ENCODE measurements at places on chromosomes 1 and 21.

- no peak for DNase-seq
Measured at GRCh38 chr1:209062863-209063262, 520.7 kb upstream of the CAMK1G start.

GRCh38 chr1:168979276-168979675 is 127.2 kb upstream of the ATP1B1 start:
- DNase-seq = no peak

- no peak for DNase-seq
Measured at GRCh38 chr21:44049606-44050005, 37.5 kb downstream of the TRAPPC10 start.

DNA sequence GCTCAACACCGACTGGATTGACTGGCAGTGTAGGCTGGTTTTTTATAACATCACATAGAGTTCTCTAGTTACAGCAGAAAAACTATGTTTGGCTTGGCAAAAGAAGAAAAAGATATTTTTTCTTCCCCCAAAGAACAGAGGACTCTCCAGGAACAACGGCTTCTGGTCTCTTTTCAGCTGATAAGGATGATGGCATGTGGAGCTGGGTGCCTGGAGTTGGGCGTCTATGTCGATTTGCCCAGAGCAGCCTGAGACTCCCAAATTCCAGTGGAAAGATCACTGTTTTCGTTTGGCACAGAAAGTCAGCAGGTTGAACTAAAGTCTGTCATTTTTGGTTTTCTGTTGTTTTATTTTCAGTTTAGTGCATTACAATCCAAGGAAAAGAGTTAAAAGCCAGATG is 91.1 kb downstream of the SMYD2 start:
- no peak for DNase-seq

GRCh38 chr1:159977364-159978106 is 23.5 kb upstream of the SLAMF9 start:
- DNase-seq = peak; percentile 27

DNA sequence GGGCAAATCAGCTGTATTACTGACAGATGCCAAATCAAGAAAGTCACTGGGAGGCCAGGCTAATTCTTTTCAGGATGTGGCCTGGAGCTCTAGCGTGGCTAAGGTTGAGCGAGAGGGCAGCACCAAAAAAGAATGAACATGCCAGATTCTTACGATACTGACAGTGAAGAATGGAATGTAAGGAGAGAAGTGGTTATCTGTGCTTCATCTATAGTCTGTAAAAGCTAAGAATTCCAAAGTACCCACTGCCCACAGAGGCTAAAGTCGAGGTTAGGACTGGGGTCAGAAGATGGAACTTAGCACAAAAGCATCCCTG is 32.7 kb downstream of the TFAP2E start:
- DNase-seq = peak; percentile 65

GRCh38 chr1:9207715-9208114 is 26.9 kb upstream of the H6PD start:
- DNase-seq = no peak

DNA sequence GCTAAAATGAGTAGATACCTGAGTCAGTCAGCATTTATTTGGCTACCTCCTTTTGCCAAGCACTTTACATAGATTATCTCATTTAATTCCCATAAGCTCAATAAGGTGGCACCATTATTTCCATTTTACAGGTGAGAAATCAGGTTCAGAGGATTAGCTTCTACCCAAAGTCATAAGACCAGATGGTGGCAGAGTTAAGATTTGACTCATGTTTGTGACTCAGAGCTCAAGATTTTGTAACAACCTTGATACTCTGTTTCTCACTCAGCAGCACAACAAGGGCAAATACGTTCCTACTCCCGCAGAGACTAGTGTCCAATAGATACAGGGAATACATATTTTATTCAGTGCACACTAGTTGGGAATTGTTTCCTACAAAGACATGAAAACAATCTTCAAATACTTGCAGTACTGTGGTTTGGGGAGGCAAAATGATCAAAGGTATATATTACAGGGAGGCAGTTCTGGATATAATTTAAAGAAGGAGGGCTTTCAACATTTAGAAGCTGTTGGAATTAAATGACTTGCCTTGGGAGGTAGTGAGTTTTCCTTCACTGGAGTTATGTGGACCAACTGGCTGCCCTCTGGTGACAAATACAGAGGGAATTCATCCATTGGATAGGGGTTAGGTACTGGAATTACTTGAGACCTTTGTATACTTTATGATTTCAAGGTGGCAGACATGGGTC is 3.6 kb downstream of the LEPR start:
- DNase-seq = no peak

DNA sequence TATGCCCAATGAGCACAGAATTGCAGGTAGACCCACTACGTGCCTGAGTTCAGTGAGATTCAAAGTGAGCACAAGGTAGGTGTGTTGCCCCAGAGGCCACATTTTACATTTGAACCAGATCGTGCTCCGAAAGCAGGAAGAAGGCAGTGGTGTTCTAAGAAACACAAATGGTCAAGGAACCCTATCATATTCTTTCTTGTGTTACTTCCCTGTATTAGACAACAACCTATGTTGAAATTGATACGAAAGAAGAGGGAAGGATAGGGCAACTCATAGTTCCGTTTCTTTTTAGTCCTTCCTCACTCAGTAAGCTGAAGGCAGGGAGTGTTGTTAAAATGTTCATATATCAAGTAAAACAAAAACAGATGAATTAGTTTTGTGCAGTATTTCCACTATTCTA is 33.9 kb downstream of the OLFML2B start:
- DNase-seq = no peak

- peak; percentile 31 for DNase-seq
Measured at GRCh38 chr1:26694638-26695355, 1.0 kb upstream of the ARID1A start.

GRCh38 chr1:247452447-247453039 is 5.4 kb downstream of the OR2B11 start:
- DNase-seq = no peak

GRCh38 chr1:31073044-31073443 is 7.5 kb upstream of the PUM1 start:
- no peak for DNase-seq

- no peak for DNase-seq
Measured at GRCh38 chr1:173914366-173914871, 2.7 kb downstream of the SERPINC1 start.

GRCh38 chr1:2789986-2790581 is 11.4 kb downstream of the TTC34 start:
- DNase-seq = no peak

DNA sequence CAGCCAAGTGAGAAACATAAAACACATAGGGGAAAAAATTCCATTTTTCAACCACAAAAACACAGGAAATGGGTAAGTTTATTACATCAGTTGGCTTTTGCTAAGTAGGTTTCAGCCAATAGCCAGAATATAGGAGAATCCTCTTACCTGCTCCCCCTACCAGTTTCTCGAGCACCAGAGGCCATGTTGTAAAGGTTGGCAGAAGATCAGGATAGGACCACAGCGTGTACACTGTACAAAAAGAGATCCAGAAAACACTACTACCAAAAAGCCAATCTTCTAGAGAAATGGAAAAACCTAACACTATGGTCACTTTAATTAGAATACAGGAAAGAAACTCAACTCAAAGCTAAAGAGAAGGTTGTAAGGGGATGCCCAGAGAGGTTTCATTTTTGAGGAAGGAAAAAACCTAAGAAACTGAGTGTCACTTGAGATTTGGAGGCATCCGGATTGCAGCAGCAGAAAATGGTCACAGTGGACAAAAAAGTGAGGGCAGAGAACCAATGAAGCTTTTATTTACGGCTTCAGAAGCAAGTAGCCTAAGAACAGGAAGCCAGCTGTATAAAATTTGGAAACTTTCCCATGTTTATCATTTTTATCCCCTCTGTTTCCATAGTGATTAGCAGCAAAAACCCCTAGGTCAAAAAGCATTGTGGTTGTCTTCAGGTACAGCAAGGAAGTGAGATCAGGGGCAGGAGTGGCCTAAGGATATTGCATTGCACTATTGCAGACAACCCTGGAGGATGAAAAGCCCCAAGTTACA is 2.9 kb downstream of the EIF2D start:
- DNase-seq = no peak

DNA sequence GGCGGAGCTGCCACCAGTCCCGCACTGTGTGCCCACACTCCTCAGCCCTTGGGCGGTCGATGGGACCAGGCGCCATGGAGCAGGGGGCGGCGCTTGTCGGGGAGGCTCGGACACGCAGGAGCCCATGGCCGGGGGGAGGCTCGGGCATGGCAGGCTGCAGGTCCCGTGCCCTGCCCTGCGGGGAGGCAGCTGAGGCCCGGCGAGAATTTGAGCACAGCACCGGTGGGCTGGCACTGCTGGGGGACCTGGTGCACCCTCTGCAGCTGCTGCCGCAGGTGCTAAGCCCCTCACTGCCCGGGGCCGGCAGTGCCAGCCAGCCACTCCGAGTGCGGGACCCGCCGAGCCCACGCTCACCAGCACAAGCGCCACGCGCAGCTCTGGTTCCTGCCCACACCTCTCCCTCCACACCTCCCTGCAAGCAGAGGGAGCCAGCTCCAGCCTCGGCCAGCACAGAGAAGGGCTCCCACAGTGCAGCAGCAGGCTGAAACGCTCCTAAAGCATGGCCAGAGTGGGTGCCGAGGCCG is 267.7 kb downstream of the RYR2 start:
- DNase-seq = no peak

DNA sequence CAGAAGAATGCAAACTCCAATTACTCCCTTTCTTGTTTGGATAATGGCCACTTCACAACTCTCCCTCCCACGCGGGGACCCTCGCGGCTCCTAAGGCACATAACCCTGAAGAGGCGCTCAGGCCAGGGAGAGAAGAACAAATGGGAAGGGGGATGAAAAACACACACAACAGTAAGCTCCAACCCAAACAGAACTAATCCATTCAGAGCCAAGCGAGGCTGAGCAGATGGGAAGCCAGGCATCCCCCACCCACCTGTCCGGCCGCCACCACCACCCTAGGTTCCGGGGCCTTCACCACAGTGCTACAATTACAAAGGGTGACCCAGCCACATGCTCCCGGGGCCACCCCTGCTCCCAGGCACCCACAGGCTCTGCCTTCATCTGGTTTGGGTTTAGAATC is 101.5 kb downstream of the MRPL37 start:
- no peak for DNase-seq

GRCh38 chr1:160862203-160863060 is at the start of gene CD244:
Gene CD244, minus strand, starts transcription at chr1:160862887. Its CDS starts 210 bp downstream, at chr1:160862677.
- no peak for DNase-seq

GRCh38 chr1:231693361-231694074 is 66.9 kb downstream of the DISC1 start:
- DNase-seq = no peak

DNA sequence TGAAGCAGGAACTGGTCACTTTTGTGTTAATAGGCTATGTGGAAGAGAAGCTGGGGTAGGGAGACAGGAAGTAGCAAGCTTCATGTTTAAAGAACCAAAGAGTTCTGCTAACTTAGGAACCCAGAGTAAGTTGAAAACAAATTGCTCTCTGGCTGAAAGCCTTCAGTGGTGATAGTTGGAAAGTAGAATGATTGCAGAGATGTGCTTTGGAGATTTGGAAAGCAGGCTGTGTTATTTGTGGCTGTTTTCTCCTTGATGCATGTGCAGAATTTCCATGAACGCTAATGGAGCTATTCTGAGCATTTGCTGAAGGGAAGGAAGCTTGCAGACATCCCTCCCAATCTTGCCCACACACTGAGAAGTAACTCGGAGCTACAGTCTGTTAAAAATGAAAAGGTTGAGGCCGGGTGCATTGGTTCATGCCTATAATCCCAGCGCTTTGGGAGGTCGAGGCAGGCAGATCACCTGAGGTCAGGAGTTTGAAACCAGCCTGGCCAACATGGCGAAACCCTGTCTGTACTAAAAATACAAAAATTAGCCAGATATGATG is 45.7 kb downstream of the TCEANC2 start:
- no peak for DNase-seq

DNA sequence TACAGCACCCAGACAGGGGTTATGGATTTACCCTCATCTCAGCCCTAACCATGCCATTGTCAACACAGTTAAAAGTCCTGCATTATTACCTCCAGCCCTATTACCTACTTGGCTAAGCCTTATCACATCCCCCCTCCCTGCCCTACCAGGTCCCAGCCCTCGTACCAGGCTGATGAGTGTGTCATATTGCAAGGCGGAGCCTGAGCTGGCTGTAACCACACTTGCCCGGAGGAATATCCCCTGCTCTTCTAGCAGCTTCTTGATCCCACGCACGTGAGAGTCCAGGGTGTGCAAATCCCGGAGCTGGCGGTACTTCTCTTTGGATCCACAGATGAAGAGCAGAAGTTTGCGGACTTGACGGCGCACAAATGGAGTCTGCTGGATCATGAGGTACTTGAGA is 87.4 kb downstream of the UBR4 start:
- peak; percentile 39 for DNase-seq

DNA sequence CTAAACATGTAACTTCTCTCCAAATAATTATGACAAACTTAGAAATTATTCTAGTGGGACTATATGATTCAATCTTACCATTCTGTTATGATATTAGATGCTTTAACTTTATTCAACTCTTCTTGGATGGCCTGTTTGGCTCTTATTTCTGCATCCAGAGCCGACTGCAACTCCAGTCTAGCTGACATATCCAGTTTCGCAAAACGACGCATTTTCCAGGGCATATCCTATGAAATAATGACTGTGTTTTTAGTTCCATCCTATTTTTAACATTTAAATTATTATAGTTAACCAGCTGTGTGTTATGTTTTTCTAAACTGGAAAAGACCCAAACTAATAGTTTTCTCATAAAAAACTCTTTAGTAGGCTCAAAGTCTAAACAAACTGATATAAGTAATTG is 133.7 kb downstream of the COQ8A start:
- DNase-seq = no peak

GRCh38 chr1:62590255-62590969 is 6.9 kb upstream of the ANGPTL3 start:
- no peak for DNase-seq

GRCh38 chr1:182658055-182658454 is 26.3 kb downstream of the RGS8 start:
- DNase-seq = no peak

DNA sequence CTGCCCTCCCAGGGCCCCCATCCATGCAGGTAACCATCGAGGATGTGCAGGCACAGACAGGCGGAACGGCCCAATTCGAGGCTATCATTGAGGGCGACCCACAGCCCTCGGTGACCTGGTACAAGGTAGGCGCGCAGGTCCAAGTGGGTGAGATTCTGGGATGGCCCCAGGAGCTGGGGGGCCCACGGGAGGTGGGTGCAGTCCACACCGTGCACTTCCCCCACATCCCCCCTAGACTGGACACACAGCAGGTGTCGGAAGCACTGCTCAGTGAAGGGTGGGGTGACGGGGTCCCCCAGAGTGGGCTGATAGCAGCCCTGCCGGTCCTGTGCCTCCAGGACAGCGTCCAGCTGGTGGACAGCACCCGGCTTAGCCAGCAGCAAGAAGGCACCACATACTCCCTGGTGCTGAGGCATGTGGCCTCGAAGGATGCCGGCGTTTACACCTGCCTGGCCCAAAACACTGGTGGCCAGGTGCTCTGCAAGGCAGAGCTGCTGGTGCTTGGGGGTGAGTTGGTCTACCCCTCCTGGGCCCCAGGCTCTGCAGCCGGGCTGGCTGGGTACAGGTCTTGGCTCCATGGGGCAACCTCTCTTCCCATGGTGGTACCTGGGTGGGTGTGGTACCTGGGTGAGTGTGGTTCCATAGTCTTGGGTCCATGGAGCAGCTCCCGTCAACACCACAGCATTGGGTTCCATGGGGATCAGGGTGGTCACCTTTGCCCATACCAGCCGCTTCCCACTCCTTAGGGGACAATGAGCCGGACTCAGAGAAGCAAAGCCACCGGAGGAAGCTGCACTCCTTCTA is 40.4 kb downstream of the TRIM11 start:
- DNase-seq = no peak

GRCh38 chr1:231423648-231424047 is 1.6 kb upstream of the EGLN1 start:
- DNase-seq = no peak
